Myocyte (in vitro differentiated cells): ENCODE measurements at places on chromosomes 16 and 17.

DNA sequence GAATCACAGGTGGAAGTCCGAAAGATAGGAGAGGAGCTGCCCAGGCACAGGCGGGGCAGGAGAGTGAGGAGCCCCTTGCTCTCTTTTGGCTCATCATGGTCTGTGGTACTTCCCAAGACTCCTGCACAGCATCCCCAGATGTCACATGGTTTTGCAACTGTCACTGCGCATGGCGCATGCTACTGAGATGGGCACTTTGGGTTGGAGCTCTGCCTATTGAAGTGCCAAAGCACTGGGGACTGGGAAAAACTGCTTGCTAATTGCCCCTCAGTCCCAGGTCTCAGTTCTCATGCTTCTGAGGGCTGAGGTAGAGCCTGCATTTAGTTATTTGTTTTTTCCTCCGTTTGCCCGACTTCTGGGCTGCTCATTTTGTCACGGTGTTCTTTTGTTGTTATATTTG, 156.8 kb upstream of the CDH13 start:
- DNase-seq: no peak

DNA sequence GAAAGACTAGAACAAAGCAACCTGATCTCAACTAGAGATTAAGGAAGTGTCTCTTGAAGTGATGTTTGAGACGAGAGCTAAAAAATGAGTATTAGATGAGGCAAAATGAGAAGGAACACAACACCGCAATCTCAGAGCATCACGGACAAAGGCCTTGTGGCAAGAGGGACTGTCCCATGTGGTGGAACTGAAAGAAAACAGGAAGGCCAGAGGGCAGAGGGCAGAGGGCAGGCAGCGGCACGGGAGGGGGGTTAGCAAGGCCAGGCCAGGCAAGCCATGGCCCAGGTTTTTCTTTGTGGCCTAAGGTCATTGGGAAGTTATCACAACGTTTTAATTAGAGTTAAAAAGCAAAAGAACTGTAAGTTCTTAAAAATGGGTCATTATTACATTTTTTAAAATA, 22.5 kb downstream of the RPA1 start:
- DNase-seq: no peak

DNA sequence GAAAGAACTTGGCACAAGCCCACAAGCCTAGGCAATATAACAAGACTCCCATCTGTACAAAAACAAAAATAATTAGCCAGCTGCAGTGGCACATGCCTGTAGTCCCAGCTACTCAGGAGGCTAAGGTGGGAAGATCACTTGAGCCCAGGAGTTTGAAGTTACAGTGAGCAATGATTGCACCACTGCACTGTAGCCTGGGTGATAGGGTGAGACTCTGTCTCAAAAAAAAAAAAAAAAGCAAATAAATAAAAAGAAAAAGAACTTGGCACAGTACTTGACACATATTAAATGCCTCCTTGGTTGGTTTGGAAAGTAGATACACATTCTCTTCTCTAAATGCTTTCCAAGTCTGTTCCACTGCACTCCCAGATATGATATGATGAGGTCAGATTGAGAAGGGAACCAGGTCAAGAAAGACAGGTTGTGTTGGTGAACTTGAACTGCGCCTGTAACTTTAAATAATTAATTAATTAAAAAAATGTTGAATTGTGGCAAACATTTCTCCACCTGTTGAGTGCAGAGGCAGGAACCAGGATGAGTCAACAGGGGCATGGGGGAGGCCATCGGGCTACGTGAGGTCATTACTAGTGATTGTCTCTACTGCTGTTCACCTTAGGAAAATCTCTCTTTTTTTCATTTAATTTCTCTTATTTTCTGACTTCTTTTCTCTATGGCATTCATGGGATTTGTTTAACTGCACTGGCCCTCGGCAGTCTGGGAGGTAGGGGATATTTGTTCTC, 25.9 kb upstream of the EFCAB13 start:
- no peak for DNase-seq

GRCh38 chr16:3640207-3640606, 14.3 kb upstream of the DNASE1 start:
- DNase-seq: no peak

GRCh38 chr16:86303787-86304678, 206.3 kb upstream of the FOXF1 start:
- no peak for DNase-seq

GRCh38 chr17:71380535-71380934, 740.3 kb upstream of the SOX9 start:
- no peak for DNase-seq

DNA sequence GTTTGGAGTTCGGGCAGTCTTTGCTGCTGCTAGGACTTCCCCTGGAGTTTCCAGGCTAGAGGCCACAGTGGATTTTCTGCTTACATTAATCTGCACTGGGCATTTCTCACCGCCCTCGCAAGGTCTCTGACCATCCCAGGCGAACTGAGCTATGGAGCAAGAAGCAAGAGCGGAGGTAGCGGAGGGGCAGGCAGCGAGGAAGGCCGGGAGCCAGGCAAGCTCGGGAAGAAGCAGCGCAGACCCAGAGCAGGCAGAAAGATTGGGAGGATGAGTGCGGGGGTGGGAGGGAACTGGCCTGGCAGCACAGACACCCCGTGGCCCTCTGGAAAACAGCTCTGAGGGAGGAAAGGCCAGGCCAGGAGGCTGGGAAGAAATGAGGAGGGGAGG, 3.8 kb downstream of the COTL1 start:
- DNase-seq: no peak

GRCh38 chr17:52536489-52536888, 378.0 kb upstream of the CA10 start:
- no peak for DNase-seq

GRCh38 chr16:57615813-57616212, 12.6 kb upstream of the ADGRG1 start:
- DNase-seq: no peak

DNA sequence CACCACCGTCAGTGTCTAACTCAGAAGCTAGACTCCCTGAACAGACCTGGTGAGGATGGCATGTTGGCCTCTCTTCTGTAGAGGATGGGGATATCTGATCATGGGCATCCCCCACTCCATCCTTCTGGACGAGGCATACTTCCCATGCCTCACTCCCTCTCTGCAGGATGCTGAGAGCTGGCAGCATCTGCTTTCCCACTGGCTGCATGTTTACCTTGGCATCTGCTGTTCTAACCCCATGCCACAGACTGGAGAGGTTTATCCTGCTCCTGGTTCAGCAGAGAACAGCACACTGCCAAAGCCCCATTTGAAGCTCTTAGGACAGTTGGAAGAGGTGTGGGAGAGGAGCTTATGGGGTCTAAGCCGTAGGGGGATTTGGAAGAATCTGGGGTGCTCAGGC, 46.0 kb downstream of the YPEL2 start:
- DNase-seq: peak; percentile 51

- DNase-seq: no peak
These were observed 100.3 kb downstream of the TANC2 start for GRCh38 chr17:63066158-63066813.

DNA sequence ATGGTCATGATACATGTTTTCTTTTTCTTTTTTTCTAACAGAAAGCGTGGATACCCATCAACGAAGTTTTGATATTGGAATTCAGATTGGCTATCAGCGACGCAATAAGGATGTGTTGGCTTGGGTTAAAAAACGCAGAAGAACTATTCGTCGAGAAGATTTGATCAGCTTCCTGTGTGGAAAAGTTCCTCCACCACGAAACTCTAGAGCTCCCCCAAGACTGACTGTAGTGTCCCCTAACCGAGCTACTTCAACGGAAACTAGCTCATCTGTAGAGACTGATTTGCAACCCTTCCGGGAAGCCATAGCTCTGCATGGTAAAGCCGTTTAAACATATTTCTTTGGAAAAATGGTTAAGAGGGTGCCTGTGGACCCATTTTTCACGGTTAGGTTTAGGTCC, 11.5 kb downstream of the HAPSTR1 start:
- DNase-seq: no peak

GRCh38 chr17:35931794-35932425, 1.3 kb upstream of the RDM1 start:
- no peak for DNase-seq

GRCh38 chr17:58092101-58092796, 9.0 kb downstream of the DYNLL2 start:
- no peak for DNase-seq

- DNase-seq: no peak
These were observed 18.9 kb downstream of the IKZF3 start for GRCh38 chr17:39845052-39845846.

DNA sequence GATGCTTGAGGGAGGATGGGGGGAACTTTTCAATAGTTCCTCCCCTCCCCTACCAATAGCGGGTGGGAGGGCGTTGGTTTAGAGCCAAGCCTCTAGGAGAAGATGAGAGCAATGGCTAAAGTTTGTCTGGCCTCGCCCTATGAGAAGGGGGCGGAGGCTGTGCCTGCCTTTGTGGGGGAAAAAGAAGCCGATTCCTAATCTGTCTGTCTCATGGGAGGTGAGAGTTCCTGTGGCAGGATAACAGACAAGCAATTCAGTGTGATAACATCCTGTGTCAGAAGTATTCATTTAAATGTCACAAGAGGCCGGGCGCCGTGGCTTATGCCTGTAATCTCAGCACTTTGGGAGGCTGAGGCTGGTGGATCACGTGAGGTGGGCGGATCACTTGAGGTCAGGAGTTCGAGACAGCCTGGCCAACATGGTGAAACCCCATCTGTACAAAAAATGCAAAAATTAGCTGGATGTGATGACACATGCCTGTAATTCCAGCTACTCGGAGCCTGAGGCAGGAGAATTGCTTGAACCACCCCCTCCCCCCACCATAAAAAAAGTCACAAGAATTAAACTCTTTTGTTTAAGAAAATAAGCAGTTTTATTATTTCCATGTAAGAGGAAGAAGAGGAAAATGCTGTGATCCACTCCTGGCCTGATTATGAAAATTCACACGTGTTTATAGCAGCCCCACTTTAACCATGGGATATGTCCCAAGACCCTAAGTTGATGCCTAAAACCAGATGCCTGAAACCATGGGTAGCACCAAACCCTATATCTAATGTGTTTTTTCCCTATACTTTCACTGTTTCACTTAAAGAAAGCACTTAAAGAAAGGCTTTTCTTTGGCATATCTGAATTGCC, 1.7 kb downstream of the SLFN5 start:
- DNase-seq: peak; percentile 80

- DNase-seq: peak; percentile 86
These were observed 22.1 kb downstream of the NT5M start for GRCh38 chr17:17325228-17325627.

DNA sequence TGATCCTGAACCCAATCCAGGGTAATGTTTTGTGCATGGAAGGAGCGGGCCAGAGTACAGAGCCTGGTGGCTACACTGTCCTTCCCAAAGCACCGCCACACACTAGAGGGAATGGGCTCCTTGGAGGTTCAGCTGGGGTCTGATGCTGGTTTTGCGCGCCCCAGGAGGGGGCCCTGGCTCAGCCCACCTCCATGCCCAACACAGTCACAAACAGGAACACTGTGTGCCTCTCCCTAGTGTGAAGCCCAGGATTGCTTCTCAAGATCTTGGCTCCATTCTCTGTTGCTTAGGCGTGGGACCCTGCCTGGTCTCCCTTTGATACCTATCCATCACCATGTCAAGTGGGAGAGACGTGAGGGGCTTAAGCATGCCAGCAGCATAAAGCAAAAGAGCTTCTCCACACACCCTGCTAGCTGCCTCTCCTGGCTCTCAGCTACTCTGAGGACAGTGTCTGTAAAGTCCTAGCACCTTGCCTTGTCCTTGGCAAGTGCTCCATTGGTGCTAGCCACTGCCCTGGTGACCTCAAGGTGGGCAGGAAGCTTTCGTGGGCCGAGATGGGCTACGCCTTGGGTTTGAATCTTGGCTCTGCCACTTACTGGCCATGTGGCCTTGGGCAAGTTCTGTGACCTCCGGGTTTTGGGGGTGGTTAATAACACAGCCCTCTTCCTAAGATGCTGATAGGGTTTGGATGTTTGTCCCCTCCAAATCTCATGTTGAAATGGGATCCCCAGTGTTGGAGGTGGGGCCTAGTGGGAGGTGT, 122.2 kb downstream of the C16orf78 start:
- DNase-seq: no peak

GRCh38 chr17:38729886-38730525, at the start of gene CISD3:
CISD3 (plus strand) TSS chr17:38730341; CDS start chr17:38730359, 18 bp downstream.
- DNase-seq: peak; percentile 84

DNA sequence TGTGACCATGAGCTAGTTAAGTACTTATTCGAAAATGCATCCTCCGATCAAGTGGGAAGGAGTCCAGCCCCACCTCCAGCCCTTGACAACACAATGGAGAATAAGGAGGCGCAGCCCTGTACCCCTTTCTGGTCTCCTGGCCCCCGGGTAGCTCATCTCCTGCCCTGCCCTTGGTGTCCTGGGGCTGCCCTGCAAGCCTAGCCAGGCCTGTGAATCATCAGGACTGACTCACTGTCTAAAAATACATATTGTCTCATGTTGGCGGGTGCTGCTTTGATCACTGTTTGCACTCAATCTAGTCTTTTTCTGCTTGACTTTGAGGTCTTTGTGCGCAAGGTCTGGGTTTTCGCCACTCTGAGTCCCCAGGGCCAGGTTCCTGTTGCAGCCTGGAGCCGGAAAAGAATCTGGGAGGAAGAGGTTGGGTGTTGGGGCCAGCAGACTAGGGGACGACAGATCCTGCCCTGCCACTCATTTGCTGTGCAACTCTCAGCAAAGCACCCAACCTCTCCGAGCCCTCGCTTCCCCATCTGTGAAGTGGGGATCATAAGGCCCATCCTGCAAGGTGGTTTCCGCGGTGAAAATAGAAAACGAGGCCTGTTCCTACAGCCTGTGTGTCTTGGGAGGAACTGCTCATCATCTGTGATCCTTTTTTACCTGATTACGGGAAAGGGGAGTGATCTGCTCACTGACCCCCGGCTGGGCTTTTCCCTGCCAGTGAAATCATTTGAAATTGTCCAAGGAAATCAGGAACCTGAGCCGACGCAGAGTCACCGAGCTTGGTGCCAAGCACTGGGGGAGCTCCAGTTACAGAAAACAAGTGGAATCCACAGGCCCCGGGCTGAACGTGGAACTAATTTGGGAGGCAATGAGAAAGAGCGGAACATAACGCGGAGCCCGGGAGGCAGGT, 230.4 kb downstream of the PARN start:
- DNase-seq: peak; percentile 69

DNA sequence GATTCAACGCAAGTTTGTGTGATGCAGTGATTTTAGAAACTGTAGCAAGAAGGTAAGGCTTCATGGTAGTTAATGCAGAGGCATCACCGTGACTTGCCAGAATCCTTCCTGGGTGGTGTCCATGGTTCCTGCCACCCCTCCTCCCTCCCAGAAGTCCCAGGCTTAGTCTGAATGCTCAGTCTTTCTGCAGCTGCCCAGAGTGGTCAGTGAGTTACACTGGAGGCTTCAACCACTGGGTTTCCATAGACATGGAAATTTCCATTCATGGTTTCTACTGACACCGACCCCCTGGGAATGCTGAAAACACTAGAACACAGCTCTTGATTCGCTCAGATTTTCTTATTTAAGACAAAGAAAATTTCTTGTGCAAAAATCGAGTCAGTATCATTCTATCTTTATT, 159.4 kb upstream of the HSBP1 start:
- peak; percentile 70 for DNase-seq

DNA sequence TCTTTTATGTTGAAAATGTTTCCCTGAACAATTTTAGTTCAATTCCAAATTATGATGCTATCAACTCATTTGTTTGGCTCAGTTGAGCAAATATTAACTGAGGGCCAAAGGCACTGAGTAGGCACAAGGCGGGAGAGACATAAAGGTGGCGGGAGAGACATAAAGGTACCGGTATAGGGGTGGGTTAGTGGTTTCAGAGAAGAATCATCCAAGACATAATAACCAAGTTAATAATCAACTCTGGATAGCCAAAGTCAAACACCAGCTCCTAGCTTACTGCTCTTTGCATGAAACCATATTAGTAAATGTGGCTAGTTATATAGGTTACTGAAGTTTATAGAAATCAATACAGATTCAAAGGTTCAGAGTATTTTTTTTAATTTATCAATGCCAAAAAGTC, 91.7 kb downstream of the RPGRIP1L start:
- DNase-seq: no peak

- DNase-seq: no peak
These were observed 332.7 kb upstream of the HSBP1 start for GRCh38 chr16:83475108-83475507.
